ENCODE measurements at places on chromosomes 5 and 9.

DNA sequence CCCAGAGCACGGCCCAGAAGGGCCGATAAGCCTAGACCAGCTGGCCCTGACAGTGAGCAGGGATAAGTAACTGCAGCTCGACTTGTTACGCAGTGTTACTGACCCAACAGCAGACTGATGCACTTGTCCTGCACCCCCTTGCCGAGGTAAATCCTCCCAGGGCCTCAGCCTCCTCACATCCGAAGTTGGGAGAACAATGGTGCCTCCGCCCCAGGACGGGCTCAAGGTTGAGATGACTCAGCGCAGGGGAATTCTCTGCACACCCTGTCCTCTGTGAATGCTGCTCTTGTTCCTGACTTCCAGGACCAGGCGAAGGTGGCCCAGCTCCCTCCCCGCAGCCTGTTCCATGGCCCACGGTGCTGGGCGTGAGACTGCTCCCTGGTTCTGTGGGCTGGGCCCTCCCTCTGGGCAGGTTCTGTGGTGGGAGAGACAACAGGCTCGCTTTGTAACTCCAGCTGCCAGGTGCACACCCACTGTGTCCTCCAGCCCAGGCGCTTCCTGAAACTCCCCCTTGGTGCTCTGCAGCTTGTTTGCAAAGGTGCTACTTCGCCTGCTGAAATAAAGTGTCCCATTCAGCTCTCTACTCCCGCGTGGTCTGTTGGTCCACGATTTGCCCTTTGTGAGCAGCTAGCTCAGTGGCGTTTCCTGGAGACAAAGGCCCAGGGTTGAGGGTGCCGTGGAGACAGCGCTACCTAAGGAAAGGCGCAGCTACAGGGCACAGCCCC lies 40.1 kb upstream of the SLC6A19 start:
- DNase-seq, result no peak

DNA sequence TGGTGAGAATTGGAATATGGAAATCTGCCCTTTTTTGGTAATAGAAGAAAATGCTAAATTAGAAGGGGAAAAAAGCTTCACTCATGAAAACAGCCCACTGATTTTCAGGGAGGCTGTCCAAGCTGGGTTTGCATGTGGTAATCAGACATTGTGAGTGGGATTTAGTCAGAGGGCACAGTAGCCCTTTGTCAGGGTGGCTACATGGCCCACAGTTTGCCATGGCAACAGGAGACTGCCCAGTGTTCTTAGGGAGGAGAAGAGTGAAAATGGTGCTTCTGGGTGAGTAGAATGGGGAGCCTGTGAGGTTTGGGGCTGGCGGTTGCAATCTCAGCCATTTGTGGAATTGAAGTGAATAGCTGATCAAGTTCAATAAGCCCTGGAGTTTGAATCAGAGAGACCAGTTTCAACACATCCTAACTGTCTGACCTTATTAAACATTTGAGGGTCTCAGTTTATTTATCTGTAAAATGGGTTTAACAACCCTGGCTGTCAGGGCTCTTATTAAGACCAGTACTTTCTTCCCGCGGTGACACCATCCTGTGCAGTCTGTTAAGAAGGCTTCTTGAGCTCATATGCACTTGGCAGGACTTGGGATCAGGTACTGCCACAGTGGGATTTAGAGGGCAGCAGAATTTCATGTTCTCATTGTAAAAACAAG lies 107.6 kb upstream of the TNC start:
- no peak for DNase-seq

- peak; percentile 34 for DNase-seq
These were observed 8.9 kb downstream of the ZNF366 start for GRCh38 chr5:72498284-72498683.

DNA sequence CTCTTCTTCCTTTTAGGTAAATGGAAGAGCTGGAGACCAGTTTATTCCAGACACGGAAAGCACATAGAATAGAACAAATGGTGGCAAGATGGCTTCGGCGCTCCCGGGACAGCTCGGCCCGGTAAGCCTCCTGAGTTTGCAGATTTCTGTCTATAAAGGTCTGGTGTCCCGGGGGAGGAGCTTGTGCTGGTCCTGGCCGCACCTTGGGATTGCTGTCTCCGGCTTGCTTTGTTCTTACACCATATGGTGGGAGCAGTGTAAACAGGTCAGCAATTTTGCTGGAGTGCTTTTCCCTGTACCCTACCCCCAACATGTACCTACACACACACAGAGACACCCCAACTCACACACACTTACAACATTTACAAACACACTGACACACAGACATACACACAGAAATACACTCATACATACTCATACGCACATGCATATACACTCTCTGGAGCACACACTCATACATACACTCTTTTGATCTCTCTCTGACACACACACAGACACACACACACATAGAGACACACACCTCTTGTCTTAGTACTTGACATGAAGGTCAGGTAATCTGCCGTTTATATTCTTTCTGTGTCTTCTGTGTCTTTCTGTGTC lies 42.0 kb downstream of the FRMPD1 start:
- DNase-seq, result no peak

DNA sequence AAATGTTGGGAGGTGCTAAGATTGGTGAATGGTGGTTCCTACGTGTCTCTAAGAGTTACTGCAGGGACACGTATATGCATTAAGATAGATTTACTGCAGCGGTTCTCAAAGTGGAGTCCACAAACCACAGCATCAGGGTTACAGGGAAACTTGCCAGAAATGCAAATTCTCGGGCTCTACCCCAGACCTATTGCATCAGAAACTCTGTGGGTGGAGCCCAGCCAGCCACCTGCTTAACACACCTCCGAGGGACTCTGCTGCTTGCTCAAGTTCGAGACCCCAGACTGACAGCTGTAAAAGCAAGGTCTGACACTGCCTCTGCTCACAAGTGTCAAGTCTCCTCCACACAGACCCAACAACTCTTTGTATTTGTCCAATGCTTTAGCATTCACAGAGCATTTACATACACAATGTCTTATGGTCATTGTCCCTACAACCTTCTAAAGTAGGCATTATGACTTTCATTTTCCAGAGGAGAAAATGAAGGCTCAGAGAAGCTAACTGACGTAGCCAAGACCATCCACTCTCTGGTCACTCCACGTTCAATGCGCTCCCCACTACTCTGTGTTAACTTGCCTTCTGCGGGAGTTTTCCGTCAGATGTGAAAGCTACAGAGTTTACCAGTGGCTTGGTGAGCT lies 48.8 kb downstream of the HSD17B3 start:
- no peak for DNase-seq

Measured in GM04503 (cell line).